ENCODE measurements at places on chromosomes 7 and 10.
A peak's percentile ranks its signal among the peaks of the same experiment; 100 is the strongest.

- DNase-seq: no peak
Observed at GRCh38 chr7:104838537-104839299, 175.3 kb upstream of the KMT2E start.

DNA sequence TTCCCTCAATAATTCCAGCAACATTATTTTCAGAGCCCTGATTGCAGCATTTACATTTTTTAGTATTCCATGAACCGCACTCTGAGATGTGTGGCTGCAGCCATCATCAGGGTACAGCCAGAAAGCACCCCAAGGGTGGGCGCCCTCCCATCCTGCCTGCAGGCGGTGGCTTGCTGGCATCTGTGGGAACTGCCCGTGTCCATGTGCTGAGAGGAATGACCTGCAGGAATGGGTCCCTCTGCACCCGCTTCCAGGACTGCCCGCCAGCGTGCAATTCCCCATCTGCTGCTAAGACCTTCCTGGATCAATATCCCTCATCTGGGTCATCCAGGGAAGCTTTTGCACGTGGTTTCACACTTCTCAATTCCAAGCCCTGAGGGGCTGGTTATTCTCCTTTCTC, 32.8 kb upstream of the NUB1 start:
- DNase-seq: no peak

- no peak for DNase-seq
Observed at GRCh38 chr10:60073397-60073780, 167.0 kb upstream of the CCDC6 start.

DNA sequence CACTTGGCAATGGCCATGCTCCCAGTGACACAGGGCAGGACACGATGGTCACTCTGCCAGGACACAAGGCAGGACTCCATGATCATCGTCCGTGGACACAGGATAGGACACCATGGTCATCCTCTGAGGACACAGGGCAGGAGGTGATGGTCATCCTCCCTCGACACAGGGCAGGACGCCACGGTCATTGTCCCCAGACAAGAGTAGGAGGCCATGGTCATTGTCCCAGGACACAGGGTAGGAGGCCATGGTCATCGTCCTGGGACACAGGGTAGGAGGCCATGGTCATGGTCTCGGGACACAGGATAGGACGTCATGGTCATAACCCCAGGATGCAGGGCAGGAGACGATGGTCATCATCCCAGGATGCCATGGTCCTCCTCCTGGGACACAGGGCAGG, 289.2 kb downstream of the TCERG1L start:
- no peak for DNase-seq

GRCh38 chr7:108284349-108285002, 154.3 kb upstream of the LAMB4 start:
- DNase-seq: peak; percentile 85

All from KBM-7 (cell line).